ENCODE measurements at places on chromosomes 16 and 17. TPM values are rescaled to one million over a fixed set of nuclear protein-coding genes. Genes with fewer than 3 reads are reported as not detected.

Gene TBX4
- total RNA-seq, result not detected

Gene KRTAP1-5
- not detected for total RNA-seq

Gene RRAD
- 2.3 TPM for total RNA-seq

Gene KRTAP4-1
- not detected for total RNA-seq

Gene KRTAP4-9
- not detected for total RNA-seq
